ENCODE measurements at places on chromosomes 1 and 21.

DNA sequence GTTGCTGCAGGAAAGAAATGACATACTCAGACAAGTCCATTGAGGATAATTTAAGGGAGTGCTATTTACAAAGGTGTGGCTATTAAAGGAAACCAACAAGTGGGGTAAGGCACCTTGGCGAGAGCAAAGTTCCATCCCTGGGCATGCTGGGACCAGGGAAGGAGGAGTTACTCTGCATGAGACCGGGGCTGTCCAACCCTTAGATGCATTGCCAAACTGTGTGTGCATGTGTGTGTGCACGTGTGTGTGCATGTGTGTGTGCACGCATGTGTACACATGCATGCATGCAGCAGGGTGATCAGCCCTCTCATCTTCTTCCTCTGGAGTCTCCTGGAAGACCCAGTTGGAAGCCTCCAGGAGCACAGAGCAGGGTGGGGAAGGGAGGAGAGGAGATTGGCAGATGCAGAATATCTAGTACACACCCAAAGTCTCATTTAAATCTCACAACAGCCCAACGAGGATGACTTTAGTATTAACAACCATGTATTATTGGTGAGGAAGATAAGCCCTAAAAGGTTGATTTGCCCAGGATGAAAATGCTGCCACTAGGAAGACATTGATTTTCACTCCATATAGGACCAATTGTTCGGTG is 72.2 kb upstream of the CD34 start:
- DNase-seq, result no peak

- DNase-seq, result no peak
Measured at GRCh38 chr1:92134331-92134730, 54.2 kb downstream of the BTBD8 start.

- DNase-seq, result no peak
Measured at GRCh38 chr1:234206651-234207284, 166.5 kb upstream of the COA6 start.

- DNase-seq, result no peak
Measured at GRCh38 chr1:107116306-107116790, 24.5 kb upstream of the NTNG1 start.

DNA sequence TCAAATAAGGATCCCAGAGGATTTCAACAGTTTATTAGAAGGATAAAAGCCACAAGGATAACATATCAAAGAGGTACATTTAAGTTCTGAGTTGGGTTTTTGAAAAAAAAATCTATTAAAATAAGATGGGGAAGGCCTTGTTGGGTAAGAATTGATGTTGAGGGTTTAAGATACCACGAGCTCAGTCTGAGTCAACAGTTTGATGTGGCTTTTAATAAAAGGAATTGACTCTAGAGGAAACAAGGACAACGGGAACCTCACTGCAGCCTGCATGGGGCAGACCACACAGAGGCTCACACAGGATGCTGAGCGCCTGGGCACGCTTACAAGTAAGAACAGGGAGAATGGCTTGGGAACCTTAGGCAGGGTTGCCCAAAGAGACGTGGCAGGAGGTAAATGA is 107.5 kb downstream of the TIAM1 start:
- no peak for DNase-seq

Measured in D341Med (cell line).